Ovary (tissue), 10 donors: ENCODE measurements at places on chromosomes 3 and 15.

- H3K27ac ChIP-seq = no peak overlapping the region
- H3K27me3 ChIP-seq = no peaks in the 10 kb centered on the region
- no peaks in the 10 kb centered on the region for H3K36me3 ChIP-seq
- no peak overlapping the region for H3K4me3 ChIP-seq
- peaks cover 2% of the 10 kb centered on the region for H3K4me1 ChIP-seq
Measured at GRCh38 chr3:122754929-122755328, 38.7 kb downstream of the HSPBAP1 start.

- no peak for DNase-seq
- H3K27ac ChIP-seq = no peak overlapping the region
- no peak overlapping the region for H3K4me3 ChIP-seq
- H3K36me3 ChIP-seq = no peaks in the 10 kb centered on the region
- H3K4me1 ChIP-seq = peaks cover 3% of the 10 kb centered on the region
Measured at GRCh38 chr15:23854203-23854911, 167.3 kb upstream of the NDN start.

DNA sequence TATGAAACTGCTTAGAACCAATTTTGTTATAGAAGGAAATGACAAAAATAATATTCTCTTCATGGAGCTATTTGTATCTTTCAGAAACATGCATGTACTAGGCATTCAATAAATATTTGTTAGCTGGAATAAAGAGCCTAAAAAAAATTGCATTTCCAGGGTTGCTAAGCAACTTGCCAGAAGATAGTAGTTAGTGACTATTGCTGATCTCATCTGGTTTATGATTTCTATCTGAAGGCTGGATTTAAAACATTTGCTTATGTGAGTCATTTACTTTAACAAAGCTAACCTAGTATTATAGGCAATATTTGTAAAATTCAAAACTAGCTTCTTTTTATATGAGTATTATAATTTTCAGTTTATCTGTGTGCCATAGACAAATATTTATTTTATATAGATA lies 78.3 kb downstream of the NAALADL2 start:
- H3K4me3 ChIP-seq = no peak overlapping the region
- no peak overlapping the region for H3K27ac ChIP-seq
- no peaks in the 10 kb centered on the region for H3K4me1 ChIP-seq
- H3K27me3 ChIP-seq = no peaks in the 10 kb centered on the region

DNA sequence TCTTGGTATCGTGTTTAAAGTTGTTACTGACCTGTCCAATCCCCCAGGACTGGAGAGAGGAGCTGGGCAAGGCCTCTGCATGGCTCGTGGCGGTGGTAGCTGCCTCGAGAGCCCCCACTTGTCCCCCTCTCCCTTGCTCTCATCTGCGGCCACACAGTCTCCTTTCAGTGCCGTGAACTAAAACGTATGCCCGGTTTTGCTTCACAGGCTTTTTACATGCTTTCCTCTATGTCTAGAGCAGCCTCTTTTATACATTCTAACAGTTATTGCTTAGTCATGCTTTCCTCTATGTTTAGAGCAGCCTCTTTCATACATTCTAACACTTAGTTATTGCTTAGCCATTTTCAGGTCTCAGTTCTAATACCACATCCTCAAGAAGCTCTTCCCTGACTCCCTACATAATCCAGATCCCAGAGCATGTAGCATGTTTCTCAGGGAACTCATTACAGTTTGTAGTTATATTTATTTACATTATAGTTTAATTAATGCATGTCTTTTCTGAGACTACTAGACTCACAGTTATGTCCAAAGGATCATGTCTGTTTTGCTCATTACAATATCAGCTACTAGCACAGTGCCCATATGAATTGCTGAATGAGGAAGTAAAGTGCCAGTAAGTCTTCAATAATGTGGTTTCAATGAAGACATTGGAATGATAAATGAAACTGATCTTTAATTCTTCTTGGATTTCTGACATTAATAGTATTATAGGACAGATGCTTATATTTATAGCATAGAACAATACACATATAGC lies 66.5 kb upstream of the TBL1XR1 start:
- no peak overlapping the region for H3K27ac ChIP-seq
- H3K4me1 ChIP-seq = no peaks in the 10 kb centered on the region
- no peaks in the 10 kb centered on the region for H3K27me3 ChIP-seq
